ENCODE measurements at places on chromosomes 6 and 20. TPM values are rescaled to one million over a fixed set of nuclear protein-coding genes. Genes with fewer than 3 reads are reported as not detected.

The HLA-DRB1 gene
- polyA plus RNA-seq, result 16.1 TPM

GRCh38 chr6:52416629-52417151, 3.5 kb upstream of the EFHC1 start:
- peak; percentile 64 for DNase-seq

DNA sequence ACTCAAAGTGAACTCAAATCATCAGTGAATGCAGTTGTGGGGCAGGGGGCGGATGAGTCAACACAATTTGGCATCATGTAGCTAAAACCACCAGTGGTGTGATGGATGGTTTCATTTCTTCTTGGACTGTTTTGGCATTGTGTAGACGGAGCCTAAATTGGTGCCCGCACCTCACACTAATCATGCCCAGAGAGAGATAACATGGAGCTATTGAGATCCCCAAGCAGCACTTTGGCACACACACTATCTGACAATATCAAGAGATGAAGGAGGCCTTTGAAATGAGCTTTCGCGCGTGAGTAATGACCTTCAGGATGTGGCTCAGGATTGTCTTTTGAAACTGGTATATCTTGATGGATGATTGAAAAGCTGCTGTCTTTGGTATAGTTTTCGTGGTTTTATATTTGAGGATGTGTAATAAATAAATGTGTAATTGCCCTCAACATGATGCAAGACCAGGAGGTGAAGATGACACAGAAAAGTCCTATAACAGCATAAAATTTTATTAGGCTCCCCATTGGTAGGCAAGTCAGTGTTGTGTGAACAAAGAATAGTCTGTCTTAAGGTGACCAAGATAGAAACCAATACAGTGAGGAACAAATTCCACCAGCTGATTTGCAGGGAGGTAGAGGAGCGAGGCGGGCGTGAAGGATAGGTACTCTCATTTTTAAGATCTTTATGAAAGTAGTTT, 174.2 kb downstream of the TSHZ2 start:
- no peak for DNase-seq

The POLR3F gene
- polyA plus RNA-seq, result 22.8 TPM

DNA sequence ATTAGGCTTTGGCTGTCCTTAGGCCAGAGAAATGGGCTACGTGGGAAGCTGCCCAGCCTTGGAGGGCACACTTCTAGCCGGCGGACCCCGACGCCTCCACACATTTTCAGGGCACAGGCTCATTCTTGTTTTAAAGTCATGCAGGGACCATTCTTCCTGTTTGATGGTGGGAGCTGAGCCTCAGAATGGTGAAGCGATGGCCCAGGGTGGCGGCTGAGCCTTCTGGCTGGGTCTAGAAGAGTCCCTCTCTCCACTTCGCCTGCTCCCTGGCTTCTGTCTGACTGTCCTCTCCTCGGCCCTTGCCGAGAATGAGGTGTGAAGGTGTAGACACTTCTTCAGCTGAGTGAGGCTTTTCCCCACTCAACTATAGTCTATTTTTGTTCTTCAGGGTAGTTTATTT, 114.4 kb downstream of the SULF2 start:
- no peak for DNase-seq

The RAET1L gene
- polyA plus RNA-seq, result not detected

- DNase-seq, result no peak
Observed at GRCh38 chr20:1741309-1742048, 83.9 kb upstream of the SIRPG start.

The ULBP2 gene
- 0.88 TPM for polyA plus RNA-seq

GRCh38 chr20:7389216-7389615, 551.0 kb downstream of the HAO1 start:
- DNase-seq, result no peak

GRCh38 chr6:159931846-159932245, 37.0 kb upstream of the IGF2R start:
- DNase-seq, result no peak

DNA sequence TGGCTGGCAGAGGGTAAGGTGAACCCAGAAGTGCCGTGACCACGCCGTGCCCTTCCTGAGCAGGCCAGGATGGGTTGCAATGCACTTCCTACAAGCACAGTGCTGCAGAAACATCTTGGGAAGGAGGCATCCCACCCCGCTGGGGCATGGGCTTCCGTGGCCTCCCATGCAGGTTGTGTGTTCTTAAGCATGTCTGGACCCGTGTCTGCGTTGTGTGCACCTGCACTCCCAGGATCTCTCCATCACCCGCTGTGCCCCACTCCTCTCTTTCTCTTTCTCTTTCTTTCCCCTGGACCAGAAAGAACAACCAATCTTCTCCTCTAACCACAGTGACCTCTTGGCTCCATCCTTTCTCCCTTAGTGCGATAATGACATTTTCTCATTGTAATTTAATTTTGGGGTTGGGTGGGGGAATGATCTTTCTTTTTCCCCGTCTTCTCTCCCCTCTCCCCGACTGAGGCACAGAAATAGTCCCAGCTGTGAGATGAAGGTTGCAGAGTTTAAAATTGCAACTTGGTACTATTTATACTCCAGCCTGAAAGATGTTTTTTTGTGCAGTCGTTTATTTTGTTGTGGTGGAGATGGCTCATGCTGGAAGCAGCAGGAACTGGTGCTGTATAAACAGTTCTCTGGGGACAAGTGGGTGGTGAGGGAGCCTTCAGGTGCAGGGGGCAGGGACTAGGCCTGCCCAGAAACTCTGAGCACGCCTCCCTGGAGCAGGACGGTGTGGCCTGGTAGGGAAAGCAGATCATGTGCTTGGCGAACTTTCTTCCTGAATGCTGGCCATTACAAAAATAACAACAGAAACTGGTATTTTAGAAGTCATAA, 20.5 kb downstream of the BCAS4 start:
- DNase-seq, result no peak

GRCh38 chr6:42315991-42316970, 98.6 kb upstream of the MRPS10 start:
- no peak for DNase-seq

The BRD2 gene
- polyA plus RNA-seq, result 357 TPM
